ENCODE measurements at places on chromosomes 1 and 21. TPM values are rescaled to one million over a fixed set of nuclear protein-coding genes. Genes with fewer than 3 reads are reported as not detected.

DRAXIN gene
- total RNA-seq: 0.20 TPM

DNA sequence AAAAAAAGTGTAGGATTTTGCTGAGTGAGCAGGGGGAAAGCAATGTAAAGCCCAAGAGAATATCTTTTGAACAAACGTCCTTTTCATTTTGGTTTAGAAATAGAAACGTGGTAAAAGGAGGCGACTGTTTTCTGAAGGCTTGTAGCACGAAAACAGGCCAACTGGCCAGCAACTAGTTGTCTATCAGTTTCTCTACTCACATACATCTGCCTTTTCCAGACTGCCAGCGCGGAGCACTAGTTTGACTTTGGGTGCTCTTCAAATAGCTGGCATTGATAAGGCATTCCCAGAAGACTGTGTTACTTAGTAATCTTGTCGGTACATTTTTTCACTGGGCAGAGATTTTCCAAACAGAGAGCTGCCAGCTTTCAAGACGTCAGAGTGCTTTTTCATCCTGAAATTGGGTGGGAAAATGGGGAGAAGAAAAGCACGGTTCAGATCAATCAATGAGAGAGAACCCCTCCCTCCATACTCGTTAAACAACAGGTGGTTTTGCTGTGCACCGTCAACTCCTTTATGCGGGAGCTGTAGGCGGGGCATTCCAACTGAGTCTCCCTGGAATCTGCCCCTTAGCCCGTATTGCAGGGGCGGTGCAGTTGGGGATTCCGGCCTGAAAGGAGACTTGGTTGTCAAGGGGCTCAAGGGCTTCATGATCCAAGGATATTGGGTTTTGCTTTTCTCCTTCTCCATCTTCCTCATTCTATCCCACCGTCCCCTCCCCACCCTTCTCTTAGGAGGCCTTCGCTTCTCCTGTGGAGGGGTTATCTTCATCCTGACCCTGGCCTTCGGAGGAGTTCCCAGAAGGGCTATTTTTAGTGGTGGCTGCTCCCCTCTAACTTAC is 884 bp upstream of the LRRC8C start:
- no peaks in the 10 kb centered on the region for H3K27me3 ChIP-seq
- peak overlapping the region; percentile 93 for H3K27ac ChIP-seq
- DNase-seq: no peak
- peaks cover 6% of the 10 kb centered on the region for H3K4me1 ChIP-seq

DNA sequence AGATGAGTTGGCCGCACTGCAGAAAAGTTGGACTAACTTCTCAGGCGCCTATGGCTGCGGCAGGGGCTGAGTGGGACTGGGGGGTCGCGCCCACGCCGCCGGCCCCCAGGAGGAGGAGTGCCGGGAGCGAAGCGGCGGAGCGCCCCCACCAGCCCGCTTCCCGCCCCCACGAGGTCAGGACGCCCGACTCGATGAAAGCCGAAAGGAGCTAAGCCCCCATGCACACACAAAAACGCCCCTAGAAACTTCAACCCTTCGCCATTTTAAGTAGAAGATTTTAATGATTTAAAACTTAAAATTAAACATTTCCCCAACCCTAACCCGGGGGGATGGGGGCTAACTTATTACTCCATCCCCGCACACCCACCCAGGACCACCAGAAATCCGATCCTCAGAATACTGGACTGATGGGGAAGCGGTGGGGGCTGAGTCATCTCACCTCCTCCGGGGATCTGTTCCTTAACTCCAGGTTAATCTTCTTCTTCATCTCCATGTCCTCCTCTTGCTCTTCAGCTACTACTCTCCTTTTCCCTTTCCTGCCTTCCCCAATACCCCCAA is 539 bp downstream of the ANP32E start:
- DNase-seq: peak; percentile 24
- peaks cover 20% of the 10 kb centered on the region for H3K4me1 ChIP-seq
- peak overlapping the region; percentile 98 for H3K27ac ChIP-seq
- no peaks in the 10 kb centered on the region for H3K27me3 ChIP-seq
- H3K4me3 ChIP-seq: peak overlapping the region; percentile 79

DNA sequence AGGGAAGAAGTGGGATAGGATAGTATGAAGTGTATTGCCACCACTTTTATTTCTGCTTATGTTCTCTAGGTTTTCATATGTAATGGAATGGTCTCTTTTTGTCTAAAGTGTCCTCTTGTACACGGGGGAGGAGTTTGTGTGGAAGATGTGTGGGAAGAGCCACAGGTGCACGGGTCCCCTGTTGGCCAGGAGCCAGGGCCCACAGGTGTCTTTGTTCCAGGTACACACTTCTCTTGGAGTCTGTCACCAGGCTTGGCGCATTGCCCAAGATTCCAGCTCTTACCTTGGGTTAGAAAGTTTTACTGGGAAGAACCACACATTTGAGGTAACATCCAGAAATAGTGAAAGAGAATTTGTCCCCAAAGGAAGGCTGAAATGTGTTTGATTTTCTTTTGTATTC is 10.5 kb downstream of the TENT5C start:
- no peaks in the 10 kb centered on the region for H3K36me3 ChIP-seq
- H3K27me3 ChIP-seq: no peaks in the 10 kb centered on the region
- no peak overlapping the region for H3K27ac ChIP-seq
- H3K4me3 ChIP-seq: no peak overlapping the region

DNA sequence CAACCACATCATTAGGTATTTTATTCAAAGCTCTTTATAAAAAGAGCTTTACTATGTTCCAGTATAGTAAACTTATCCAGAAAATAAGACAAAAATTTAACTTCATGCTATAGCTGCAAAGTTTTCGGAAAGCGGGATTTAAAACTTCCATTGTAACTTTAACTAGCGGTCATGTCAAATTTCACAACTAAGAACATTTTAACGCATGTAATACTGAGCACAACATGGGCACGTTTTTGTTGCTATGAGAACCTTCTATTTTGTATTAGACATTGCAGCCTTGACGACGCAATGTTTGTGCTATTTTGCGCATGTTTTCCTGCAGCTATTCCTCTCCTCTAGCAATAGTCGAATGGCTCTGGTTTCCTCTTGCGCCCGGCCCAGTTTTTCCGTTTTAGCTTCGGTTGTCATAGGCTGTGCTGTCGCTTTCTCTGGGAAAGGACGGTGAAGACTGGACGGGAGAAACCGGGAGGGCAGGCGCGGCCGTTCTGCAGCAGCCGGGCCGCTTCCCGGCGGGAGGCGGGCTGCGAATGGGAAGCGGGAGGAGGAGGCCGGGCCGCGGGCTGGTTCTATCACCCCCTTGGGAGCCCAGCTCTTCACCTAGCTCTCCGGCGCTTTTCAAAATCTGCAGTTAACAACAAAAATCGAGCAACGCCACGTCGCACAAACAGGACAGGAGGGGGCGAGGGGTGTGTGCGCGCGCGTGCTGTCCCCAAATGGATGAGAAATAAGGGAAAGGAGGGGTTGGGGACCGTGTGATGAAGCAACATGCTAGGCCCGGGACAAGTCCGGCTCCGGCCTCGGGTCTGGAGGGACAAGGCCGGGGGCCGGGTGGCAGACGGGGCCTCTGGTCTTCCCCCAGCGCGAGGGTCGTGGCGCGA is 105.3 kb upstream of the HNRNPU start:
- H3K4me1 ChIP-seq: peaks cover 34% of the 10 kb centered on the region
- DNase-seq: peak; percentile 62
- H3K27me3 ChIP-seq: no peaks in the 10 kb centered on the region
- H3K27ac ChIP-seq: peak overlapping the region; percentile 91
